ENCODE measurements at places on chromosomes 1 and 21.

DNA sequence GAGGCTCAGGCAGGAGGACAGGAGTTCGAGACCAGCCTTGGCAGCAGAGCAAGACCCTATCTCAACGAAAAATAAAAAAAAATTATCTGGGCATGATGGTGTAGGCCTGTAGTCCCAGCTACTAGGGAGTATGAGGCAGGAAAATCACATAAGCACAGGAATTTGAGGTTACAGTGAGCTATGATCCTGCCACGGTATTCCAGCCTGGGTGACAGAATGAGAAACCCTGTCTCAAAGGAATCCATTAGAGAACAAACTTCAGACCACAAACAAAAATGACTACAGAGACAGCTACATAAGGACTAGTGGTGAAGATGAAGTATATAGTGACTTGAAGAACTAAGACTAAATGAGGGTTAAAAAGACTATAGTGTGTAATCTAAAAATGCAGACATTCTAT is 233.1 kb downstream of the RERE start:
- no peak for DNase-seq

GRCh38 chr1:244857761-244858160 is 6.6 kb downstream of the HNRNPU start:
- no peak for DNase-seq

- no peak for DNase-seq
These were observed 31.1 kb downstream of the BCAS2 start for GRCh38 chr1:114550336-114550735.

DNA sequence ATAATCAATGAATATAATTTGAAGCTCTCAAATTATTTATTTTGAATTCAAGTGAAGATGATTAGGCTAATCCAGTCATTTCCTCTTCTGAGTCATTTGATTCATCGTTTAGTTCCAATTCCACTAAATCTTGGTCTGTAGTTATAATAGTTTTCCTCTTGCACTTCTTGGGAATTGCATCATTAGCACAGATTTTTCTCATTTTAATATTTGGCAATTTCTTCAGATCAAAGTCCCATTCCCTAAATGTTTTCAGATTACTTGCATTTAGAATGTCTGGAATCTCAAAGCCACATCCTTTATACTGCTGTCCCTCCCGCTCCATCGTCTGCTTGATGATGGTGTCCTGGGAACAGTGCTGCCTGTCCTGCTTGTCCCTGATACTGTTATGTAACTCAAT is 43.5 kb downstream of the MAST2 start:
- no peak for DNase-seq

GRCh38 chr1:9726905-9727595 is 75.5 kb downstream of the PIK3CD start:
- no peak for DNase-seq

DNA sequence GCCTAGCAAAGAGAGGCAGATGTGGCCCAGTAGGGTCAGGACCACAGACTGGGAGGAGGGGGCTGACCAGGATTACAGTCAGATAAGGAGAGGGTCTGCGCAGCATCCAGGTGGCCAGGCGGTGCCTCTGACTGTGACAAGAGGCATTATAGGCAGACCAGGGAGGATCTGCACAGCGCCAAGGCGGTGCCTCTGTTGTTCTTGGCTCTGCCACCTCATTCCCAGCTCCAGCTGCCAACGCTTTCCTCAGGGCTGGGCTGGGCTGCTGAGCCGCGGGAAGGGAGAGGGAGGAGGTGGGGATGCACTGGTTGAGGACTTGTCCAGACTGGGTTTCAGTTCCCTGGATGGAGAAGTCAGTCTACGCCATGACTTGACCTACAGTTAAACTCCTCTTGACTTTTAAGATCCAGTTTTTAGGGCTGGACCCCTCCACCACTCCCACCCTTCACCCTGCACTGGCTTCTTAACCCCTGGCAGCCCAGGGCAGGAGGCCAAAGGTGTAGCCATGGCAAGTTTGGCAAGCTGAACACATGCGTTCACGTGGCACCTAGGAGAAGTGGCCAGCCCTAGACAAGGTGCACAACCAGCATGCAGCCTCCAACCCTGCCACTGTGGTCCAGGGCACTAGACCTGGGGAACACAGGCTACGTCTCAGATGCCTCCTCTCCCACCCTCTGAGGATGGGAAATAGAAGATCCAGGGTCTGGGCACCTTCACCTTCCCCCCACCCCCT is 4.5 kb upstream of the CRABP2 start:
- DNase-seq, result no peak

- no peak for DNase-seq
These were observed 106.3 kb downstream of the TGFB2 start for GRCh38 chr1:218451415-218451814.

GRCh38 chr1:25705699-25706098 is 89.1 kb downstream of the MAN1C1 start:
- DNase-seq, result no peak

DNA sequence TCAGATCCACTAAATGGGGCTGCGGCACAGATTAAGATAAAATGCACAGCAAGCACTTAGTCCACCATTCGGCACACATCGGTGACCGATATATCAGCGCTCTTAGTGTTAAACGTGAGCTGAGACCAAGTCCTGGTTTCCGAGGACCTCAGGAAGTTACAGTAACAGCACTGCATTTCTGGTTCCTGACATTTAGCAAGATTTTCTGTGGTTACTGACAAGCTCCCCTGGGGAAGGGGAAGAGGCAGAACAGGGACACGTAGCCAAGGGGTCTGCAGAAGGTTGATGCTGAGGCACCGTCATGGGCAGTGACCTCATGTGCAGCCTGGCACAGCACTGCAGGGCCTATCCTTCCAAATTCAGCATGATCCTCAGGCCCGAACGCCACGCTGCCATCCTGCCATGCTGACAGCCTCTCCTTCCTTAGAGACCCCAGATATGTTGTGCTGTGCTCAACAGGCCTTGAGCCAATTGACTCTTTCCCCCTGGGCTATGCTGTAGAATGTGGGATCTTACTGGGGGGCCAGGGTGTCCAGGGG is 13.4 kb upstream of the PEF1 start:
- no peak for DNase-seq

DNA sequence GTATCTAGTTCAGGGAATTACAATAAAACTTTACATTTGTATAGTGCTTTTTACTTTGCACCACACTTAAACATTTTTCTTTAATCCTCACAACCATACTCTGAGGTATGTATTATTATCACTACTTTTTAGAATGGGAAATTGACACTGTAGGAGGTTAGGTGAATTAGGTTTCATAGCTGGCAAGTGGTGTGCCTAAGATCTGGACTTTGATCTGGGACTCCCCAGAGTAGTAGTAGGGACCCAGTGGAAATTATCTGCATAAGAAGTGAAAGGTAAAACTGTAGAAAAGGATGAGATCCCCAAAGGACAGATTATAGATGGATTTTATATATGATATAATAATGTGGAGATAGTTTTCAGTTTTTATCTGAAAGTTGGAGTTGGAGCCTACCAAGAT is 85.6 kb downstream of the PPP1R12B start:
- no peak for DNase-seq

GRCh38 chr1:240854367-240854766 is 242.4 kb upstream of the GREM2 start:
- no peak for DNase-seq

DNA sequence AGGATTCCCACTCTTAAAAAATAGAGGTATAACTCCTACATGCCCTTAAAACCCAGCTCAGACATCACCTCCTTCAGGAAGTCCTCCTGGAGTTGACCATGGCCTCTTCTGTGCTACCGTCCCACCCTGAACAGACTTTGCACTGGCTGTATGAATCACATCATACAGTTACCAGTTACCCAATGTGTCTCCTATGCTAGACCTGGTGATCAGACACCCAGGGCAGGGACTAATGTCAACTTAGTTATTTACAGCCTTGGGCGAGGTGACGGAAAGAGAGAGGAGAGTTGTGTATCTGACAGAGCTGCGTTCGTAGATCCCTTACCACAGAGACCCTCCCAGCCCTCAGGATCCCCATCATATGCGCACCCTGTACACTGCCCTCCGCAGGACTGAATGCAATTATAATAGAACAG is 72.7 kb downstream of the SLC66A1 start:
- no peak for DNase-seq

DNA sequence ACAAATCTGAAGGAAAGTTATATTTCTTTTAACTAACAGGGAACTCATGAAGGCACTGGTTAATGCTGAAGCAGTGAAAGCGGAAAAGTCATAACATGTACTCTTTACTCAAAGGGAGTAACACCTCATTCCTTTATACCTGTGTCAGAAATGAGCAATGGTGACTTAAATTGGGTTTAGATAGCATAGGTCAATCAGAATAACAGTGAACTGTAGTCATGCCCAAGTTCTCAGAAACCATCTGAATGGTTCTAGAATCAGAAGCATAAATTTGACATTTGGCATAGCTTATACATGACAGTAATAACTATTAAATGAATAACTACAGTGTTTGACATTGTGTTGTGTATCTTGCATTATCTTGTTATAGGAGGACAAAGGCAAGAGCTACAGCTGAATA is 382.0 kb downstream of the NUF2 start:
- DNase-seq, result no peak
